ENCODE measurements at places on chromosomes 11 and 22. TPM values are rescaled to one million over a fixed set of nuclear protein-coding genes. Genes with fewer than 3 reads are reported as not detected.

The FADS3 gene
- 34.0 TPM for total RNA-seq

- no peak for DNase-seq
Measured at GRCh38 chr11:43212279-43212678, 99.5 kb upstream of the API5 start.

DNA sequence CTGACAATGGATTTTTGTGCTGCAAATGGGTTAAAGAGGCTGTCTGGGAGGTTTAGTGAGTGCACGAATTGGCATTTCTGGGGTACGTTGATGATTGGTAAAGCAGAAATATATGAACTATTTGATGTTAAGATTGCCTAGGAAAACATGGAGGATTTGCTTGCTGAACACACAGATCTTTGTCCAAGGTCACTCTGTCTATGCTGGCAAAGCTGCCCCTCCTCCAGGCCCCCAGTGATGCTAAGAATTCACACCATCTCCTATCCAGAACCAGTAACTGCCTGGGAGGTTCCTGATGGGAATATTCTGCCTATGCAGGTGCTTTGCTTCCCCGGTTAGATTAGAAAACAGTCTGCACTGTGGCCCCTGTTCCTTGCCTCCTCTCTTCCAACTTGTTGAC is 5.8 kb downstream of the MTNR1B start:
- no peak for DNase-seq

The TRMT2A gene
- total RNA-seq, result 25.9 TPM

The OR51I1 gene
- total RNA-seq, result not detected

Measured in occipital lobe (tissue), 3 donors.